Activated CD4-positive, alpha-beta T cell treated with anti-CD3 and anti-CD28 coated beads, Interleukin-2, amount 50 U/mL, for 24 hours (primary cell): ENCODE measurements at places on chromosomes 2 and 18.

- peak; percentile 22 for DNase-seq
Observed at GRCh38 chr2:28624793-28625701, 126.6 kb upstream of the PPP1CB start.

DNA sequence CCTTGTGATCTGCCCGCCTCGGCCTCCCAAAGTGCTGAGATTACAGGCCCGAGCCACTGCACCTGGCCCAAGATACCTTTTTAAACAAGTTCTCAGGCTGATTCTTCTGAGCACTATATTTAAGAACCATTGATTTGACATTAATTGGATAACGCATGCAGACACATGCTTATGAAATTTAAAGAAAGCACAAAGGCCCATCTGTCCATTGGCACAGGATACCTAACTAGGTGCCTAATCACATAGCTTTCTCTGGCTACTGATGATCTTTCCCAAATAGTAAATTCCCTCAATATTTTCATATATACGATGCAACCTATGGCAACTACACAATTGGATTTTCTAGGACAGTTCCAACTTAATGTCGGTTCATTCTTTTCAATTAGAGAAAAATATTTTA is 62.5 kb upstream of the STAM2 start:
- DNase-seq, result no peak

GRCh38 chr2:96533292-96534073 is 3.1 kb upstream of the ARID5A start:
- DNase-seq, result no peak

GRCh38 chr2:231865222-231865621 is 61.0 kb downstream of the NPPC start:
- no peak for DNase-seq

- peak; percentile 16 for DNase-seq
Observed at GRCh38 chr2:230068651-230069055, at the start of gene SLC16A14. TSS of gene SLC16A14 (minus strand) at chr2:230068924. CDS start at chr2:230059352, 9,572 bp downstream.

- DNase-seq, result no peak
Observed at GRCh38 chr18:75454022-75454795, 26.7 kb upstream of the SMIM21 start.

GRCh38 chr2:117745537-117745936 is 69.0 kb upstream of the DDX18 start:
- no peak for DNase-seq

GRCh38 chr2:96116879-96117533 is 635 bp upstream of the ADRA2B start:
- peak; percentile 46 for DNase-seq

- DNase-seq, result no peak
Observed at GRCh38 chr2:157986761-157987160, 110.6 kb upstream of the ACVR1 start.

DNA sequence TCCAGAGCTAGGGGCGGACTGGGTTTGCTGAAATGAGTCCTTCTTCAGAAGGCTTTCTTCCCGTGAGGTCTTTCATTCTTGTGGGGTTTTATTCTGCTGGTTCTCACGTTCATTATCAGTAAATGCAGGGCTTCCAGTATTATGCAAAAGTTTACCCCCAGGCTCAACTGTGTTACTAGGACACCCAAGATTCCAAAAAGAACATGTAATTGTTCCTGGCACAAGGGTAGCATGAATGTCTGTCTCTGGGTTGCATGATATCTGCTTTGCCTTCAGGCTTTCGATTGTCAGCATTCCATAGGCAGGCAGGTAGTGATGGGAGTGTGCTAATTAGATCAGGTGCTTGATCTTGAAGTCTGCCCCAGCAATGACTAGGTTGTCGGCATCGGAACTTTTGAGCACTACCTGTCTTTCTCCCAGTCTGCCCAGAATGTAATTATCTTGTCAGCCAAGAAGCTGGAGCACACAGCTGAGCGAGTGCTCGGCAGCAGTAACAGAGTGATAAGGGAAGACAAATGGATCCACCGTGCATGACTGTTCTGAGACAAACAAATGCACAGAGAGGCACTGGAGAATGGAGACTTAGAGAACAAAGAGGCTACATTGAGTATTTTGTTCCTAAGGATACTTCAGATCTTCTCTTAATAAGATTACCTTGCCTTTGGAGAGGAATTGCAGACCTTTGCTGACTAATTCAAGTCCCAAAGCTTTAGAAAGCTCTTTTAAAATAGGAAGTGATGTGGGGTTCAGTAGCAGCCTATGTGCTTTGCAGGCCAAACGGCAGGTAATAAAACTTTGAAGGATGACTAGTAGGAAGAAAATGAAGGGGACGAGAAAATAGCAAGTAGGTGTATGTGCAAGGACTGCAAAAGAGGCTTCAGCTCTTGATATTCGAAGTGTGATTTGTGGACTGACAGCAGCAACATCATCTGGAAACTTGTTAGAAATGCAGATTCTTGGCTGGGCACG is 41.9 kb downstream of the ITGB6 start:
- no peak for DNase-seq

- no peak for DNase-seq
Observed at GRCh38 chr2:213861638-213862037, 549.2 kb upstream of the VWC2L start.

DNA sequence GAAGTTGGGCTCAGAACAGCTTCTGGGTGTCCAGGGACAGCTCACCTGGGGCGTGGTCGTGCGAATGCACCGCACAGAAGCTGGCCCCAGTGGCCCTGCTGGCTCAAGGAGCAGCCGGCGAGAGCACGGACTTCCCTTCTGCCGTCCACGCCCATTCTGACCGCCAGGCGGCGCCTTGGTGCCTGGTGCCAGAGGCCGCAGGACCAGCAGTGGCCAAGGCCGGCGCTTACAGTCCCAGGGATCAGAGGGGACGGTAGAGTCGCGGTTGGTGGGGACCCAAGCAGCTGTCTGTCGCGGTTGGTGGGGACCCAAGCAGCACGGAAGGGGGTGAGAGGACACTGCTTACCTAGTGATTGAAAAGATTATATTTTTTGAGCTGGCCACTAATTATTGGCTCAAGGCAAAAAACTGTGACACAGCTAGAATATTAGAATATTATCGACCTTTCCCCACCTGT is 25.7 kb downstream of the NPPC start:
- peak; percentile 21 for DNase-seq

GRCh38 chr18:25256439-25256838 is 95.5 kb downstream of the ZNF521 start:
- DNase-seq, result no peak

- DNase-seq, result no peak
Observed at GRCh38 chr18:25299426-25300300, 52.3 kb downstream of the ZNF521 start.

GRCh38 chr2:64635976-64636911 is 17.5 kb downstream of the SERTAD2 start:
- DNase-seq, result no peak

- DNase-seq, result no peak
Observed at GRCh38 chr18:50750546-50750945, 69.3 kb downstream of the MRO start.

- DNase-seq, result no peak
Observed at GRCh38 chr18:1906421-1906820, 664.9 kb downstream of the METTL4 start.

DNA sequence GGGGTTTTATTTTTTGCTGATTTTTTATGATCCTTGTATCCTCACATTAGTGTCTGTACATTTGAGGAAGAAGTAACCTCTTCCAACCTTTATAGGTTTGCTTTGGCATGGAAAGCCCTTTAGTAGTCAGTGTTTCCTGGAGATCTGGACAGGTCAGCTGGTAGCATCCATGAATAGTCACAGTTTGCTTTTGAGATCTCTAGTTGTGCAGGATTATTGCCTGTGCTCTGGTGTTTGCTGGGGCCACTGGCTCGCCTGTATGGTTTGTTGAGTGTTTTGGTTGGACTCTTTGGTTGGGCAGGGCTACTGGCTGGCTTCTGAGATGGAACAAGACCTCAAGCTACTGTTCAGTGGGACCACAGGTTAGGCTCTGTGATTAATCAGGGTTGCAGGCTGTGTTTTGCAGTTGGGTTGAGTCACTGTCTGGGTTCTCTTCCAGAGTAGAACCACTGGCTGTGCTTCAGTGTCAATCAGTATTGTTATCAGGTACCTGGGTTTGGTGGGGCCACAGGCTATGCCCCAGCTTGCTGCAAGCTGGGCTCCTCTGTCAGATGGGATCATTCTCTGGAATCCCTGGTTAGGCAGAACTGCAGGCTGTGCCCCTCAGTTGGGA is 20.0 kb downstream of the SP140L start:
- no peak for DNase-seq

- DNase-seq, result no peak
Observed at GRCh38 chr18:25298853-25299274, 53.1 kb downstream of the ZNF521 start.

DNA sequence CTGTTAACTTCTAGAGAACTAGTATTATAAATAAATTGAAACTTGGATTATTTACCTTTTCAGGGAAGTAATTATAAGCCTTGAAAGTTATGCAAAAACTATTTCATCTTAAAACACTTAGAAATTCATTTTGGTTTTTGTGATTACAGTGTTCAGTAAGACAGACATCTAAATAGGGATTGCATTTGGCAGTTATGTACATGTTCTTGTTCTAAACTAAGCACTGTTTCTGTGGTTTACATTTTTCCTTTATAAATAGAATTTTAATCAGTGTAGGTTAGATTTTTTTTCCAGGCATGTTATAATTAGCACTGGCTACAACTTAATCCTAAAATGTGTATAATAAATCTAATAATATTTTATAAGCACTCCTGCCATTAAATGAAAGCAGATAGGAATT is 35.0 kb downstream of the LCLAT1 start:
- no peak for DNase-seq

- no peak for DNase-seq
Observed at GRCh38 chr18:63617049-63617914, 26.8 kb downstream of the SERPINB4 start.

GRCh38 chr2:146004462-146004861 is 1484.5 kb upstream of the ZEB2 start:
- DNase-seq, result no peak

GRCh38 chr2:160156665-160157064 is 43.4 kb downstream of the ITGB6 start:
- no peak for DNase-seq

DNA sequence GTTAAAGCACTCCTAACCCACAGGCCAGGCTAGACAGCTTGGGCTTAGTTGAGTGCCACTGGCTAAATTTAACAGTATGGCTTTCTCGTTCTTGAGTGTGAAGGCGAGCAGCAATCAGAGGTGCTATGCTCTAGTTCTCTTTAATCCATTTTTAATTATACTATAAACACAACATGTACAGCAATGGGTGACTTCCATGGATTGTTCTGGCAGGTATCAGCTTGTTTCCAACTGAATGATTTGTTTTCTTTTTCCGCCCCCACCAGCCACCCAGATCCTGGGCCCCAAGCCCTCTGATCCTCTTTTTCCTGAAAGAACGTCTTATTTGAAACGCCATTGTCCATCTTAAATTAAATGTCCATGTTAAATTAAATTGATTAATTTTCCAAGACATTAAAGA is 244.8 kb downstream of the IKZF2 start:
- DNase-seq, result no peak

DNA sequence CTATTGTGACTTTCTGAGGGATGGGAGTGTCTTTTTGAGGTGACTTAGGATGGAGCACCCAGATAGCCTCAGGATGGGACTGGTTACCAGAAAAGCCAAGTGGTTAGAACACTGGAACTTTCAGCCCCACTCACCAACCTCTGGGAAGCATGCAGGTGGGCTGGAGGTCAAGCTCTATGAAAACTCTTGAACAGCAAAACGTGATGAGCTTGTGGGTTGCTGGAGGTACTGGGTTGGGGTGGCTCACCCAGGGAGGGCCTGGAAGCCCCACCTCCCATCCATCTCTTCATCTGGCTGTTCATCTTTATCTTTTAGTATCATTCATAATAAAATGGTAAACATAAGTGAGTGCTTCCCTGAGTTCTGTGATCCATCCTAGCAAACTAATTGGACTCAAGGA is 216.4 kb downstream of the SPP2 start:
- no peak for DNase-seq

- DNase-seq, result no peak
Observed at GRCh38 chr2:174892546-174892945, 112.6 kb downstream of the CHN1 start.

GRCh38 chr2:9228088-9228751 is 21.6 kb downstream of the ASAP2 start:
- DNase-seq, result no peak

- DNase-seq, result no peak
Observed at GRCh38 chr2:165070076-165070475, 114.8 kb upstream of the SLC38A11 start.

DNA sequence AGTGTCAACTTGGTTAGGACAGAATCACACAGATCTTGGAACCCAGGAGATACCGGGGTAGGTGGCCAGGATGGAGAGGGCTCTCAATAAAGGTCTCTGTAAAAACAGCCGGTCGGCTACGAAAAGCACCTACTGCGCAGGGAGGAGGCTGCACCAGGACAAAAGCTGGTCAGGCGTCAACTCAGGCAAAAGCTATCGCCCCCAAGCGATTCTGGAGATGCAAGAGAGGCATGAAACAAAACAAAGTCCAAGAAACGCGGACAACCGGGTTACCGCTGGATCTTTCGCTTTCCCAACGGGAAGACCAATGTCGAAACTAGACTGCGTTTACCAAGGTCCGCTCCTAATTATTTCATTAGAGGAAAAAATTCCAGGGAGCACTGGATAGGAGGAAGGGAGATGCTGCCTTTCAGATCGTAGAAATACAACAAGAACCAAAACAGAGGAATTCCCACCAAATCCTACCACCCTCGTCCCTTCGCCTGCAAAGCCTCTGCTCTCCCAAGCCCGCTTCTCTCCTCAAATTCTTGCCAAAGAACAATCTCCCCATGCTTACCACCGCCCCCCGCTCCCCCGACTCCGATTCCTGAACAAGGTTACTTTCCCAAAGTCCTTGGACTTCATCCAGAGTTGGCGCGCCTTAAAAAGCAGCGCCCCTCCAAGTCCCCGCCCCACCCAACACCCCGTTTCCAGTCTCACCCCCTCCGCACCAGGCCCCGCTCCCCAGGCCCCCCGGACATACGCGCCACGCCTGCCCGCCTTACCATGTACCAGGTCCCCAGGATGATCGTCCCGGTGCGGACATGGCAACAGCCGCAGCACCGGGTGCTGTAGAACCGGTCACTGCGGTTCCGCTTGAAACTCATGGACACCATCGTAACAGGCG is 539 bp downstream of the LAPTM4A start:
- DNase-seq, result no peak

DNA sequence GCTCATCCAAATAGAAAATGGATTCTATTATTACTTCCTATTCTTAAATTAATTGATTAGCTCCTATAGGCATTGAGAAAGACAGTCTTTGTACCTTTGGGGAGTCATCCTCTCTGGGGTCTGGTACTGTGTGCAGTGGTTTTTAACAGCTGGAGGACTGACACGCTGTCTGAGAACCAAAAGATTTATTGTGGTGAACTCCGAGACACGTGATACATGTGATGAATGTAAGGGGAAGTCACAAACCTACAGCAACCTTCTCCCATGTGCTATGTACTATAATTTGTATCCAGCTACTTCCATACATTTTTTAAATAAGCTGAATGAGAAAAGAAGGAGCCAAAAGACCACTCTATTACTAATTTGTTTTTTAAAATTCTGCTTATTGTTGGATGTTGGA is 133.7 kb downstream of the GALNT3 start:
- DNase-seq, result no peak

GRCh38 chr2:189868896-189869295 is 84.6 kb downstream of the PMS1 start:
- DNase-seq, result no peak

GRCh38 chr2:60548845-60549237 is 4.6 kb downstream of the BCL11A start:
- DNase-seq, result no peak
